Activated CD4-positive, alpha-beta T cell treated with anti-CD3 and anti-CD28 coated beads, Interleukin-2, Interleukin-6, amounts not matched to agents 100 ng/mL and 50 ng/mL, durations not matched to agents 16 hours and 8 hours (primary cell): ENCODE measurements at places on chromosomes 2 and 18.
A peak's percentile ranks its signal among the peaks of the same experiment; 100 is the strongest.

DNA sequence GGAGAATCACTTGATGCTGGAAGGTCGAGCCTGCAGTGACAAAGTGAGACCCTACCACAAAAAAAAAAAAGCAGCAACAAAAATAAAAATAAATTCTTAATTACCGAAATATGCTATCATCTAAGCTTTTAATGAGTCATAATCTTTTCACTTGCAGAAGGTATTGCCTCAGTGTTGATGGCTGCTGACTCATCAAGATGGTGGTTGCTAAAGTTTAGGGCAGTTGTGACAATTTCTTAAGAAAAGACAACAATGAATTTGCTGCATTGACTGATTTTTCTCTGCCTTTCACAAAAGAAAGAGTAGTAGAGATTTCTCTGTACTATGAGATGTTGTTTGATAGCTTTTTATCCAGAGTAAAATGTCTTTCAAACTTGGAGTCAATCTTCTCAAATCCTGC is 1809.0 kb downstream of the SUCLG1 start:
- no peak for DNase-seq

- DNase-seq: no peak
These were observed 107.2 kb downstream of the COL6A3 start for GRCh38 chr2:237306787-237307170.

DNA sequence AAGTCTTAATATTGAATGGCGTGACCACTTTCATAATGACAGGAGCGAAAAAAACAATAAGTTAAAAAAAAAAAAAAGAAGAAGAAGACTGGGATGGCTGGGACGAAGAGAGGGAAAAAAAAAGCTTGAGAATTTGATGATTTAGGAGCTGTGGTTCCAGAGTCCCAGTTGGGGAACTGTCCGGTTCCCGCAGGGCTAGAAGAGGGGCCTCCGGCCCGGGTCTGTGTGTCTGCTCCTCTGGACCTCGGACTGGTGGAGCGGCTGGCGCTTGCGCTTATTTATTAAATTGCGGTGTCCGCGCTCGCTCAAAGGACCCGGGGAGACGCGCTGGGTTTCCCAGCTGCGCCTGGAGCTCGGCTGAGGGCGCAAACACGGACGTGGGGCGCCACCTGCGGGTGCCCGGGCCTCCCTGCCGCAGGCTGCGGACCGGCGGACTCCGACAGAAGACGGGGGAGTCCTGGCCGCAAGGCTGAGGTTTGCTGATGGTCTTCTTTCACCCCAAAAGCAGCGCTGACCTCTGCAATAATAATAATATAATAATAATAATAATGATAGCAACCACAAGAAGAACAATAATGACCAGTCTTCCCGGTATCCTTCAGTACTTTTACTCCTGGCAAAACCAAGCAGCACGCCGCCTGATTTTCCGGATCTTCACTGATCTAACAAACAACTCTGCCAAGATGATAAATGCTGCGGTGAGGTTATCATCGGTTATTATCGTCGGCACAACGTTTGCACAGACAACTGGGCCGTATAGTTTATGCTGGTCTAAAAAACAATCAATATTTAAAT is at the start of gene CBLN2:
CBLN2 (minus strand) TSS at position 251 of the 795 bp plus-strand sequence. CDS start 2,182 bp downstream, outside the sequence.
- DNase-seq: peak; percentile 67

DNA sequence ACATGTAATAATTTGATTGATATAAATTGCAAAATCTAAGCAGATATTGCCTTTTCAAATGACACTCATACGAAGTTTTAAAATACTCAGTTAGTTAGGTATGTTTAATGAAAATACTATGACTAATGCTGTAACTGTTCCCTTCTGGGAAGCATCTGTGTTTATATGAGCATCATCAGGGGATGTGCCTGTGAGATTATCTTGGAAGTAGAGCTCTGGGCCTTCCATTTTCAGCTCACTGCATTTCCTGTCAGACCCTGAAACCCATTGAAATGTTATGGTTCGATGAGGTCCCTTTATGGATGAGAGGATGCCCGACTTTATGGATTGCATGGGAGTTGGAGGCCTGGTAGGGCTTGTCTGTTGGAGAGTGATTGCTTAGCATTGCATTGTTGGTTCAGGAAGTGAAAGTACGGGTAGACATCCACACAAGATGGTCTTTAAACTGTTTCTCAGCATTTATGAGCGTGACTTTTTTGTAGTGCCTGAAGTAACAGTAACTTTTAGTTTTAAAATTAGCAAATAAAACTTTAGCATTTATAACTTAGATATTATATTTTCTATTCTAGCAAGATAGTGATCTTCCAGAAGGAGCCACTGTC is 28.7 kb downstream of the ELP2 start:
- DNase-seq: no peak

- DNase-seq: no peak
These were observed 132.2 kb upstream of the GULP1 start for GRCh38 chr2:188159484-188159883.

DNA sequence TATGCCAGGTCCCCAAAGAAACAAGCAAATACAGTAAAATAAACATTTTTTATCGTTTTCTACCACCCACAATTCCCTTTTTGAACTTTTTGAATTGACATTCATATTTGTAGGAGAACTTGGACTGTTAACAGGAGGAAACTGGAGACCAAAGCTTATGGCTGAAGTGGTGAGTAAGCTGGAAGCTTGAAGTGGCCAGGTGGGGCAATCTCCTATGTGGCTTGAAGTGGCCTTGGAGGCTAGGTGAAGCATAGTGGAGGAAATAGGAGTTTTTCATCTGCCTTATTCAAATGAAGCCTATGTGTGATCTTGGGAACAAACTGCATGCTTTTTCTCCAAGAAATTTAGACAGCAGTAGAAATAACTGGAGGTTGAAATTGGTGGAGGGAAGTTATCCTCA is 962.9 kb upstream of the FANCL start:
- no peak for DNase-seq

DNA sequence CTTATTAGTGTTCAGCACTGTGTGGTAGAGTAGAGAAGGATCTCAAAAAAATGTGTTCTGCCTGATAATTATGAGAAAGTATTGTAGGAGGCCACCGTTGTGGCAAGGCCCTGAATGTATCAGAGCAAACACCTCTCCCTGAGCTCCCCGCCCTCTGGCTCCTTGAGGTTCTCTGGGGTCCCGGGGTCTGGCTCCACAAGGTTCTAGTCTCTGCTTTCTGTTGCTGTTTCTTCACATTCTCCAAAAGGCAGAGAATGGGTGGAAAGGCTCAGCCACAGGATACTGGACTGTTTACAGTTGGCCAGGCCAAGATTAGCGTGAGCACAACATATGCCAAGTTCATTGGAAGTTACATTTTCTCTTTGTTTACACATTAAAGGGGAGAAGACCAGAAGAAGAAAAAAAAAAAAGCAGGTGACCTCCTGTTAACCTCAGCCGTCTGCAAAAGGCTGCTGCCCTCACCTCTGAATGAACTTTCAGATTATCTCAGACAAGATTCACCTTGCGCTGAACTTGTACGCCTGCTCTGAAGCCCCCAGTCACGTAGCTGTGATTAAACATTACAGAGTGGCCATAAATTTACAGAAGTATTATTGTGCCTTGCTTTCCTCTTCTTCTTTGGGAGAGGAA is 56.6 kb upstream of the CYP26B1 start:
- no peak for DNase-seq

- DNase-seq: no peak
These were observed 50.5 kb upstream of the GRB14 start for GRCh38 chr2:164671664-164672396.

GRCh38 chr2:60531701-60532133 is 21.7 kb downstream of the BCL11A start:
- no peak for DNase-seq

DNA sequence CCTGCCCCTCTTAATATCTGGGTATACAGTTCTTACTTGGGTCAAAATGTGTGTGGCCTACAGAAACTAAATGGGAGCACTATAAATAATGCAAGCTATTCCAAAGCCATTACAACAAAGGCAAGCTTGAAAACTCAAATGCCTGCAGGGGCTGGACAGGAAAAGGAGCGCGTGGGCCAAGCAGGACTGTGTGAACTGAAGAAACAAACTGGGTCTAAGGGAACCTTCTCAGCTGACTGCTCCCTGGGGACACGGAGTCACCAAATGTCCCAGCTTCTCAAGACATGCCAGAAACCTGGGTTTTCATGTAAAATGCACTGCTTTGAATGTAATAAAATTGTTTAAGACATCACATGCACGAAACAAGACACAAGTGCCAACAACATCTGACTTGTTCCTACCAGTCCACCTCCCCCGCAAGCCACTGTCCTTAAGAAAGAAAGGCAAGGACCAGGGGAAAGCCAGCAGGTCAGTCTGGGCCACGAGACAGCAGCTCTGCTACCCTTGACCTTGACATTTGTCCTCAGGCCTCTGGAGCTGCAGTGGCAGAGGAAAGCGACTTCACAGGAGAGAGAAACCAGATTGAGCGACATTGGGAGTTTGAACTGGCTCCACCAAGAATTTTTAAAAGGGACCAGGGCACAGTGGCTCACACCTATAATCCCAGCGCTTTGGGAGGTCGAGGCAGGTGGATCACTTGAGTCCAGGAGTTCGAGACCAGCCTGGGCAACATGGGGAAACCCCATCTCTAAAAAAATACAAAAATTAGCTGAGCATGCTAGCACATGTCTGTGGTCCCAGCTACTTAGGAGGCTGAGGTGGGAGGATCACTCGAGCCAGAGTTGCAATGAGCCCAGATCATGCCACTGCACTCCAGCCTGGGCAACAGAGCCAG is 89.7 kb upstream of the SH3BP4 start:
- DNase-seq: no peak

DNA sequence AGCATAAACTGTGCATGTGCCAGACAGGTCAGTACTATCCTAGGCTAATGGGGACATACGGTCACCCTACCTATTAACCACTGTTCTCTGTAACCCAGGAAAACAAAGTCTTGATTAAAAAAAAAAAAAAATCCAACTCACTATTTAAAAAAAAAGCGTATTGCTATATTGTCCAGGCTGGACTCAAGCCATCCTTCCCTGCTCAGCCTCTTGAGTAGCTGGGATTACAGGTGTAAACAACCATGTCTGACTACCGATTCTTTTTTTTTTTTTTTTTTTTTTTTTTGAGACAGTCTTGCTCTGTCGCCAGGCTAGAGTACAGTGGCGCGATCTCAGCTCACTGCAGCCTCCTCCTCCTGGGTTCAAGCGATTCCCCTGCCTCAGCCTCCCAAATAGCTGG is 11.6 kb downstream of the ATAD2B start:
- no peak for DNase-seq

DNA sequence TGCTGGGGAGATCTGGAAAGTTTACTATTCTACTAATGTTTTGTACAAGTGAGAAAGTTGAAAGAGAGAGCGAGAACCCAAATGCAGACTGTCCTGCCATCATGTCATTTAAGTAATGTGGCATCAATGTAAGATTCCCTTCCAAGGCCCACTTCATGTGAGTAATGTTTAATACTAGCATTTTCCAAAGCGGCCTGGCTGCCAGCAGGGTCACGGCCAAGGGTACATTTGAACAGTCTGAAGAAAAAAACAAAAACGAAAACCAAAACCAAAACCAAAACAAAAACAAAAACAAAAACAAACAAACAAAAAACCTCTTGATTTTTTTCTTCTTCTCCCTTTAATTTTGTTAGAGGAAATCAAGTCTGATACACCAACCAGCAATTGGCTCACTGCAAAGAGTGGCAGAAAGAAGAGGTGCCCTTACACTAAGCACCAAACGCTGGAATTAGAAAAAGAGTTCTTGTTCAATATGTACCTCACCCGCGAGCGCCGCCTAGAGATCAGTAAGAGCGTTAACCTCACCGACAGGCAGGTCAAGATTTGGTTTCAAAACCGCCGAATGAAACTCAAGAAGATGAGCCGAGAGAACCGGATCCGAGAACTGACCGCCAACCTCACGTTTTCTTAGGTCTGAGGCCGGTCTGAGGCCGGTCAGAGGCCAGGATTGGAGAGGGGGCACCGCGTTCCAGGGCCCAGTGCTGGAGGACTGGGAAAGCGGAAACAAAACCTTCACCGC is 2.2 kb downstream of the HOXD10 start:
- peak; percentile 28 for DNase-seq

DNA sequence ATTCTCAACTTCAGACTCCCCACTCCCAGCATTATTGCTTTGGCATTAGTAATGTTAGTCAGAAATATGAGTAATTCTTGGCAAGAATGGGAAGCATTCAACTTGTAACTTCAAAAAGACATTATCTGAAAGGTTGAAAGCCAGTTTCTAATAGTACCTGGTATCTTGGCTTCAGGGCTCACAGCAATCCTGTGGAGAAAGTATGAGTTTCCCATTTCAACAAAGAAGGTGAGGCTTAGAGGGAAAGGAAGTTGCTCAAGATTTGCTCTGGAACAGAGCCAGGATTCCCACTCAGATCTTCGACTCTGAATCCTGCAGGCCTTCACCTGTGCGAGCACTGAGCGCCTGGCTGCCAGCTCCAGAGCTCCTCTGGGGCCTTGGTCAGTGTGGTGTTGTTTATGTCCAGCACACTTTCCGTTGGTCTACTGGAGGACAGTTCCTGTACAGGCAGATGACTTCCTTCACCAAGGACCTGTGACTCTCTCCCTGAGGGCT is 136.1 kb downstream of the MCFD2 start:
- DNase-seq: no peak

DNA sequence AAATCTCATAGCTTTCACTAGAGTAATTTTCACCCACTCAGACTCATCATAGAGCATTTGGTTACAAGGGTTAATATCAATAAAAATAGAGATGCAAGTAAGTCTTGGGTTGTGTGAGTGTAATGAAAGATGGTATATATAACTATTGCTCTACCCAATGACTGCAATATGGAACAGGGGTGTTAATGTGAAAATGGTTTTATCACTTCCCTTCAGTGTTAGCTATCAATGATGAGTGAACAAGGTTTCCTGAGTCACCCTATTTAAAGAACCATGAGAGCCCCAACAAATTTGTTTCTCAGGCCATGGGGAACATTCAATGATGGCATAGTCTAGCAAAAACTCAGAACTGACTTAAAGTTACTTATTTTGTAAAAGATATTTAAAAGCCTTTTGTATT is 1133.6 kb upstream of the ZEB2 start:
- DNase-seq: no peak

- DNase-seq: no peak
These were observed 30.1 kb downstream of the BUB1 start for GRCh38 chr2:110647777-110648176.

GRCh38 chr2:190891372-190891771 is 10.8 kb downstream of the GLS start:
- DNase-seq: no peak

DNA sequence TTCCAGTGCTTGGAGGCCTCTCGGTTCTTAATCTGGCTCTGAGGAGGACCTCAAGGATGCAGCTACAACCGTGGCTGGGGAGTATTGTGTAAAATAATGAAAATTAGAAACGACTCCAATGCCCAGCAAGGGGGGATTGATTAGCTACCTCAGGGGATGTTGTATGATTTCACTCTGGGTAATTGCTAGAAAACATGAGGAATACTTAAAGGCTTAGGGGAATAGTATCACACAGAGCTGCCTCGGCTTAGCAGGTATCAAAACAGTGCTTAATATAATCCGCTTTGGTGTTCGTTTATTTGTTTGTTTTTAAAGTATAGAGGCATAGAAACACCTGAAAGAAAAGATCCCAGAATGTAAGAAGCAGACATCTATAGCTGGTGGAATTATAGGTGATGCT is 102.5 kb downstream of the INHBB start:
- no peak for DNase-seq

GRCh38 chr2:164911832-164912231 is 43.5 kb downstream of the SLC38A11 start:
- no peak for DNase-seq
